ENCODE measurements at places on chromosomes 2 and 18.

GRCh38 chr2:150639383-150639782, 151.9 kb upstream of the RND3 start:
- no peak for DNase-seq

GRCh38 chr2:216551234-216552068, 52.8 kb downstream of the RPL37A start:
- no peak for DNase-seq

DNA sequence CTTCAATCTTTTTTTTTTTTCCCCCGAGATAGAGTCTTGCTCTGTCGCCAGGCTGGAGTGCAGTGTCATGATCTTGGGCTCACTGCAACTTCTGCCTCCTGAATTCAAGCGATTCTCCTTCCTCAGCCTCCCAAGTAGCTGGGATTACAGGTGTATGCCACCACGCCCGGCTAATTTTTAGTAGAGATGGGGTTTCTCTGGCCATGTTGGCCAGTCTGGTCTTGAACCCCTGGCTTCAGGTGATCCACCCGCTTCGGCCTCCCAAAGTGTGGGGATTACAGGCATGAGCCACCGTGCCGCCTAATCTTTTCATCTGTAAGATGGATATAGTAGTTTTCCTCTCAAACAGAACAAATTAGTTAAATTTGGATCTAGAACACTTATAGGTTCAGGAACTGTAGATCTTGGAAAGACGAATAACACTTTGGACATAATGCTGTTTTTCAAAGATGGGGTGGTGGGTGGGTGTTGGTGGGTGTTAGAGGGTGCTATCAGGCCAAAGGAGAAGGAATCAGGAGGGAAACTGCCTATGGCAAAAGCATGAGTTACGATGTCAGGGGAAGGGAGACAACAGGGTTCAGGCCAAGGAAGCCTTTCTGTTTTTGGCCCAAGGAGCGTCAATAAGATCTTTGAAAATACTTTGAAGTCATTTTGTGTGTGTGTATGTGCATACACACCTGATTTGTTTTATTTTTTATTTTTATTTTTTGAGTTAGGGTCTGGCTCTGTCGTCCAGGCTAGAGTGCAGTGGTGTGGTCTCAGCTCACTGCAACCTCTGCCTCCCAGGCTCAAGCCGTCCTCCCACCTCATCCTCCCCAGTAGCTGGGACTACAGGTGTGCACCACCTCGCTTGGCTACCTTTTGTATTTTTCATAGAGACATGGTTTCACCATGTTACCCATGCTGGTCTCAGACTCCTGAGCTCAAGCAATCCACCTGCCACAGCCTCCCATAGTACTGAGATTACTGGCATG, 6.8 kb downstream of the RPL37A start:
- DNase-seq: no peak

DNA sequence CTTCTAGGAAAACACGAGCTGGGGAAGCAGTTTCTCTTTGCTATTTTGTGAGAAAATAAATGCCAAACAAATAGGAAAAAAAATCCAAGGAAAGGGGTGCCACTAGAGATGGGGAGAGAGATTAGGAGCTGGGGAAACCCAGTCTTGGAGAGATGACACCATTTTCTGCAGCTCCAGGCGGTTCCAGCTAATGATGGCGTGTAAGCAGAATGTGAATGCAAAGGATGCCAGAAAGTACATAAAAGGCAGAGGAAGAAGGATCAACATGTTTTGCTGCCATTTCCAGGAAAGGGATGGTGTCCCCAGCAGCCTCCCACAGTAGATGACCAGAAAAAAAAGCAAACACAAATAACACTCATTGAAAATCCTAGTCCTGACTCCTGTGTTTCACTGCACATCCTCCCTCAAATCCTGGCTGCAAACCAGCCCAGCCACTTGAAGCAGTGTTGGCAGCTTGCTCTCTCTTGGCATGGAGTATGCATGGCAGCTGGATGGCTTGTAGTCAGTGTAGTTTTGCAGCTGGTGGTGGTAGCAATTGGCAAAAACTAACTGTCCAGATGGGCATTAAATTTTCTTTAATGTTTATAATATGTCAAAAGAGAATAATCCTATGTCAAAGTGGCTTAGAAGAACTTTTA, 93.6 kb downstream of the FTCDNL1 start:
- no peak for DNase-seq

- DNase-seq: no peak
These were observed 119.5 kb upstream of the CYRIA start for GRCh38 chr2:16785149-16785548.

DNA sequence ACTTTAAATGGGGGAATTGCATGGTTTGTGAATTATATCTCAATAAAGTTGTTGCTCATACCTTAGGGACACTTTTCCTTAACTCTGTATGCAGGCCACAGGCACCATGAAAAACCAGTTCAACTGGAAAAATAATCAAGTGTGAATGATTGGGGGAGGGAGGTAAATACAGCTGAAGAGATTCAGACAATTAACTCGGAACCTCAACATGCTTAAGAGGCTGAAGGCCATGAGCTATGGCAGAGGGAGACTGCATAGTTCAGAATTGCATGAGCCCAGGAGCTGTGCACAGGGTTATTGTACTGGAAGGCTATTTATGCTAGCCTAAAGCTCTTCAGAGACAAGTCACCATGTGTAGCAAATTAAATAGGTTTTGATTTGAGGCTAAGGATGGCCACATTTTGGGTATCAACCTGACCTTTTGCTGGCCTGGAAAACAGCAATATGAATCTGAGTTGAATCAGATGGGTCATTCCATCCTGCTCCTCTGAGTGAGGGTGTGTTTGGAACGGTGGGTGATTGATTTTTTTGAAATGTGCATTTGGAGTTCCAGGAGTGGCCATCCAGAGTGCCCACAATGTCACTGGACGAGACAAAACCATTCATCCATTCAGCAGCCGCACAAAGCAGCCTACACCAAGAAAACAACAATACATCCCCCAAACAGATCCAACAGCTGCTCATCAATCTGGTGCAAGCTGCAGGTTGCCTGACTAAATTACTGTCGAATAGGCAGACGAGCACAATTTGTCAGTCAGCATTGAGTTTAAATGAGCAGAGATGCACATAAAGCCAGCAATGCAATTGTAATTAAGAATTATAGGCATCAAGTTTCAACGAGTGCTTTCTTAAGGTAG, 42.5 kb downstream of the HRH4 start:
- DNase-seq: no peak

DNA sequence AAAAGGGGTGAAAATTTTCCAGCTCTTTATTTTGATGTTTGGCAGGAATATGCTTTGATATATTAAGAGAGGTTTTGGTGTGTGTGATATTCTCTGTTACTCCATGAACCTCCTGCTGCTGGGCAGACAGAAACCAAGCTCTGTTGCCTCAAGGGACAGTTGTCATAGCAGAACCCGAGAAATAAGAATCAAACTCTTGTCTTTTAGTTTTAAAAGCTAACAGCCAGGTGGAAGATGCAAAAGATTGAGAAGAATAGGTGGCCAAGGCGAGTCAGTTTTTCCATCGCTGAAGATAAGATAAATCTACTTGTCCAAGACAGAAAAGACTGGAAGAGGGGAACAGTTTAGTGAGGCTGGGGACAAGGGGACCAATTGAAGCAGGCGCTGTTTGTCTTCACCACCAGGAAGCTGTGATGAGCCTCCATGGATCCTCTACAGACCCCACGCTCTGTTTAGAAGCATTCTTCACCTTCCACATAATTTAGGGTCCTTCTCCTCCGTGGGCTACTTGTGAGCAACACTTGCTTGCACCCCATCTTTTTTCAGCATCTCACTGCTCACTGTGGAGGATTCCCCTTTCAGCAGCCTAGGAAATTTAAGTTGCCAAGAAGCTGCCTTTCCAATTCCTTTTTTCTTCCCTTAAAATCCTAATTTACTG, 23.9 kb downstream of the PMAIP1 start:
- no peak for DNase-seq

DNA sequence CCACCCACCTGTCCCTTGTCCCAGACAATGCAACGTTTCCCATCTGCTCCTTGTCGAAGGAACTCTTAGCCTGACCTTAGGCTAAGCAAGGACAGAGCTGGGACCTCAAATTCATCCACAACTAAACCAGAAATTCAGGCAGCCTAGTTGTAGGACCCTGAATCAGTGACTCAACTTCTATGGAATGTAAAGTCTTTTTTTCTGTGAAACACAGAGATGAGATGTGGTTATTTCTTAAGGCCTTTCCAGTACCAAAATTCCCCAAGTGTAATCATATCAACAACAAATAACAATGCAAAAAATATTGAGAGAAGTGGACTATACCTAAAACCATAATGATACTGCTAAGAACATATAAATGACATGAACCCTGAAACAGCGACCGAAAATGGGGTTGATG, 46.7 kb downstream of the EN1 start:
- no peak for DNase-seq

GRCh38 chr2:49827366-49827765, 673.1 kb upstream of the FSHR start:
- DNase-seq: no peak

- no peak for DNase-seq
These were observed 68.9 kb upstream of the CBLN2 start for GRCh38 chr18:72612894-72613533.

DNA sequence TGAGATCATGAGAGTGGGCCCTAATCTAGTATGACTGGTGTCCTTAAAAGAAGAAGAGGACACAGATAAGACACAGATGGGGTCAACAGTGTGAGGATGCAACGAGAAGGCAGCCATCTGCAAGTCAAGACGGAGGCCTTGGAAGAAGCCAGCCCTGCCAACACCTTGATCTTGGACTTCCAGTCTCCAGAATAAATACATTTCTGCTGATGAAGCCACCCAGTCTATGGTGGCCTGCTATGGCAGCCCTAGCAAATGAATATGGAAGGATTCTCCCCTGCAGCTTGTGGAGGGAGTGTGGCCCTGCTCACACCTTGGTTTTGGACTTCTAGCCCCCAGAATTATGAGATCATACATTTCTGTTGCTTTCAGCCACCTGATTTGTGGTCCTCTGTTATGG, 12.3 kb downstream of the CTIF start:
- no peak for DNase-seq

GRCh38 chr18:22106536-22107292, 62.7 kb upstream of the GATA6 start:
- DNase-seq: no peak

GRCh38 chr2:37688771-37689468, 17.5 kb upstream of the CDC42EP3 start:
- no peak for DNase-seq

DNA sequence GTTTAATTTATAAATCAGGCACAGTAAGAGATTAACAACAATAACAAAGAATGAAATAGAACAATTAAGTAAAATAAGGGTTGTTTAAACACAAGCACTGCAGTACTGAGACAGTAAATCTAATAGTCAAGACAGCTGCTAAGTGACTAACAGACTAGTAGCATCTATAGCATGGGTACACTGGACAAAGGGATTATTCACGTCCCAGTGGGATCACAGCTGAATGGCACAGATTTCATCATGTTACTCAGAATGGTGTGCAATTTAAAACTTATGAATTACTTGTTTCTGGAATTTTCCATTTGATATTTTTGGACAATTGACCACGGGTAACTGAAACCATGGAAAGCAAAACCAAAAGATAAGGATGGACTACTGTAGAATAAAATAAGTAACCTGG, 161.9 kb upstream of the DAPL1 start:
- no peak for DNase-seq

- no peak for DNase-seq
These were observed 8.4 kb downstream of the CASP10 start for GRCh38 chr2:201191132-201191875.

- no peak for DNase-seq
These were observed 20.3 kb upstream of the ASNSD1 start for GRCh38 chr2:189641002-189641401.

DNA sequence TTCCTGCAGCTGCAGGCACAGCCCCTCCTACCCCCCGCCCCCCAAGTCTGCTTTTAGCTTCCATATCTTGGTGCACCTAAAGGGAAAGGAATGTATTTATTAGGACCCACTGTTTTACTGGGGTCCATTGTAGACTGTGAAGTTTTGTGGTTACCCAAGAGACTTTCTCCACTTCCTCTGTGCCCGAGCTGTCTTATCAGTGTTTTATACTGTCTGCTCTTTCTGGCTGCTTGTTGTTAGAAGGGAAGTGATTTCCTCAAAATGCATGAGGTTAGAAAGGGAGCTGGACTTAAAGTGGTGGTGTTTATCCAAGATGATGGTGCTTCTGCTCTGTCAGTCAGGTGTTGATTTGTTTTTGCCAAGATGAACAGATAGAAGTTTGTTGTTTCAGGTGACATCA, 85.0 kb downstream of the PTH2R start:
- no peak for DNase-seq

- DNase-seq: no peak
These were observed 360.8 kb downstream of the RBM43 start for GRCh38 chr2:150900913-150901312.

GRCh38 chr18:6546229-6546628, 131.5 kb upstream of the L3MBTL4 start:
- DNase-seq: no peak

All from activated CD4-positive, CD25-positive, alpha-beta regulatory T cell (primary cell).